ENCODE measurements at places on chromosomes 3 and 15.

GRCh38 chr3:64355401-64355807, 130.1 kb upstream of the PRICKLE2 start:
- no peak for DNase-seq

GRCh38 chr3:188506446-188506845, 352.5 kb downstream of the LPP start:
- DNase-seq: no peak

DNA sequence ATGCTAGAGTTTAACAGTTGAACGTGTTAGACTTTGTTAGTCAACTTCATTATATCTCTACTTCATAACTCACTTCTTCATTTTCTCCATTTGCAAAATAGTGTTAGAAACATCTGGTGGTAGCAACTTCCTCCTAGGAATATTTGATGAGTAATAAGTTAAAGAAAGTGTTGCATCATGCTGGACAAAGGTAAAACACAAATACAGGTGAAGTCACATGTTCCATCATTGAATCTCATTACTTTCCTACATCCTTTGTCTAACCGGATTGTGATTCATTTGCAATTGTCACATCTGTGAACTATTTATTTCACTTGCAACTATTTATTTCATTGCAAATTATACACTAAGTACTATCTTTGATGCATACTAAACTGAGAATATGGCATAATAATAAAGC, 186.5 kb downstream of the TUSC7 start:
- no peak for DNase-seq

DNA sequence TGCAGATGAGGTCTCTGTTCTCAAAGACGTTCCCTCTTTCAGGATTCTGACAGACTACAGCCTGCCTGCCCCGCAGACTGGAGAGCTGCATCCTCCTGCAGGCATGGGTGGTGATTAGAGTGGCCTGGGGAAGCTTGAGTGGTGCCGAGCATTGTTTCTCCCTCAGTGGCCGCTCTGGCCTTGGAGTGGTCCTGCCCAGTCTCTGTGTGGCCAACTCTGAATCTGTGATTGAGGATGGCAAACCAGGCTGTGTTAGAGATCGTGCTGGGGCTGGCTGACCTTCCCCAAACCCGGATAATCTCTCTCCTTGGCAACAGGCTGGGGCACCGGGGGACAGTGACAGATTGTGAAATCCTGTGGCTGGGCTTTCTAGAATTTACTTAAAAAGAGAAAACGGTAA, 11.0 kb upstream of the ADCY5 start:
- no peak for DNase-seq

GRCh38 chr3:196638861-196639482, 522 bp upstream of the NRROS start:
- no peak for DNase-seq

DNA sequence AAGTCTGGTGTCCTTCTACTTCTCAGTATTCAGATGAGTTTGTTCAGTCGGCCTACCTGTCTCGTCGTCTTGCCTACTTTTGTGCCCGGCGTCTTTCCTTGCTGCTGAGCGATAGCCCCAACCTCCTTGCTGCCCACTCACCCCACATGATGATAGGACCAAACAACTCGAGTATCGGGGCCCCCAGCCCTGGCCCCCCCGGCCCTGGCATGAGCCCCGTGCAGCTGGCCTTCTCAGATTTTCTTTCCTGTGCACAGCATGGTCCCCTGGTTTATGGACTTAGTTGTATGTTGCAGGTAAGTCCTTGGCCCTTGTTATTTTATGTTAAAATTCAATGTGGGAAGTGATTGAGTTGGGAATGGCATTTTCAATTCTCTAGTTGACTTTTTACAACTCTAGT, 43.2 kb downstream of the GPR171 start:
- DNase-seq: no peak

DNA sequence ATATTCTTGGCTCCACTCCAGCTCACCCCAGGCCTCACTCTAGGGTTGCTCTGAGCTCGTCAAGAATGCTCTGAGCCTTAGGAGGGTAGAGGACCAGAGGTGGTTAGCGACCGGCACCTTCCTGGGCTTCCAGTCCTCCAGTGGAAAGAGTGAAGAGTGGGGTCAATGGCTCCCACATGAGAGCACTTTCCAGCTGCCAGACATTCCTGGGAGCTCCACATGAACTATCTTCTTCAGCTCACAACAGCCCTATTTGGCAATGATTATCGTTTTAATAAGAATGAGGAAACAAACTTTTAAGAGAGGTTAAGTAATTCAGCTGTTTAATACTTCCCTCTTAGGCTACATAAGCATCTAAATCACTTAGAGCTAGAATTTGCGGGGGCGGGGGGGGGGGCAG, 139.3 kb downstream of the STT3B start:
- no peak for DNase-seq

DNA sequence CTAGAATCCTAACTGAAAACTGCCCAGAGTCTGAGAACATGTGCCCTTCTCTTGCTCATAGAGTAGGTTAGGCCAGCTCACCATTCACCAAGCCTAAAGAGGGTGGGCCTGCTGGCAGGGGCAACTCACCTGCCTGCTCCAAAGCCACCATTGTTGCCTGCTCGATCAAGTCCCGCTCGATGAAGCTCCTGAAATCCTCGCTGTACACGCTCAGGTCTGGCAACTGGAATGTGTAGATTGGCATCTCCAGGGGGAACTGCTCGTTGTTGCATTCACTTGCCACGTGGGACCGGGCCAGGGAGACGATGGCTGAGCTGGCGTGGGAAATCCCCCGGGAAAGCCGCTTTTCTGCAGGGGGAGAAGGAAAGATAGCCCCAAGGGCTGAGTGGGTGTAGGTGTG, 232.2 kb downstream of the KLF13 start:
- no peak for DNase-seq

GRCh38 chr15:67908756-67909155, 68.9 kb upstream of the RNU6-1 start:
- no peak for DNase-seq

DNA sequence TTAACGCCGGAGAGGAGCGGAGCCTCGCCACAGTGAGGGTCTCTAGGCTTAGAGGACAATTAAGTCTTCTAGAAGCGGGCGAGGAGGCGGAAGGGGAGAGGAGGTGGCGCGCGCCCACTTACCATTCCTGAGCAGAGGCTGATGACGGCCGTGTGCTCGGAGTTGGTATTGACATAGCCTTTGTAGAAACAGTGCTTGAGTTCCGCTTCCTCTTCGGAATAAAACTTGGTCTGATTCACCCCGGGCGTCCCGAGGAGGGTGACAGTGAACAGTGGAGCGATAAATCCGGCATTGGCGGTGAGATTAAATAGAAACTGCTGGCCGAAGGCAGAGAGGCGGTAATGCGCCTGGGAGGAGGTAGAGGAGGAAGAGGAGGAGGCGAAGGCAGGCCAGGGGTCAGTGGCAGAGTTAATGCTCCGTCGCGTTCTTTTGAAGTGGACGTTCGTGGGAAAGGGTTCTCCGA, 1.3 kb downstream of the ADAMTS9 start:
- DNase-seq: no peak

DNA sequence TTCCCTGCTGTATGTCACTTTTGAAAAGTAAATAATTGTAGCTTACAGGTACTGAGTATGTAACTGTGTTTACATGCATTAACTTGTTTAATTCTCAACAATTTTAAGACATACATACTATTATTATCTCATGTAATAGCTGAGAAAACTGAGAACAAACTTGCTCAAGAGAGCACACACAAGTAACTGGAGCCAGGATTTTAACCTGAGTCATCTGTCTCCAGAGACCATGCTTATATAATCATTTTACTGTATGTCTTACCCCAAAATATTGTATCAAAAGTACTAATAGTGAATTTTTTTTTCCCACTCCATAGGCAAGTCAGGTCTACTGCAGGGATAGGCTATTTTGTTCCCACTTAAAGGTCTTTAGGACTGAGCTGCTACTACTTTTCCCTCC, 95.4 kb downstream of the FEZF2 start:
- DNase-seq: no peak

GRCh38 chr3:188700501-188700900, 471.3 kb upstream of the TPRG1 start:
- no peak for DNase-seq

DNA sequence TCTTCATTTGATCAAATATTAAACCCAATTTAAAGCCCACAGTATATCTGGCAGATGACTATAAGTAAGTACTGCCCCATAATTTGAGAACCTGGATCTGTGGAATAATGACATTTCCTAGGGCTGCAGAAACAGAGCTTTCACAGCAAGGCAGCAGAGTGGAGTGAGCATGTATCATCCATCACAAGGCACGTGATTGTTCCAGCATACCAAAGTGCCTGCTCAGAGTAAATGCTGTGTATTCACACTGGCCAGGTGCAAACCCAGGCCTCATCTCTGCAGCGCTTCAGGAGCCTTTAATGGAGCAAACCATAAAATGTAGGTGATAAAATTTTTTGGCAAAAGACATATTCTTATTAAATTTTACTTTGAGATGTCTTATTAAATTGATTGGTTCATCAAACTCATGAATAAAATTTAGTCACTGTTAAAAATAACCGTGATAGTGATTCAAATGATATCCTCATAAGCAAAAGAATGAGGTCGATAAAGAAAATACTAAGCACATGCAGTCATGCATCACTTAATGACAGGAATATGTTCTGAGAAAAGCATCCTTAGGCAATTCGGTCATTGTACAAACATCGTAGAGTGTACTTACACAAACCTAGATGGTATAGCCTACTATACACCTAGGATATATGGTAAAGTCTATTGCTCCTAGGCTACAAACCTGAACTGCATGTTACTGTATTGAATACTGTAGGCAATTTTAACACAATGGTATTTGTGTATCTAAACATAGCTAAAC, 99.3 kb upstream of the SLC24A5 start:
- DNase-seq: no peak

GRCh38 chr3:175198991-175199783, 340.1 kb downstream of the NAALADL2 start:
- DNase-seq: no peak
